ENCODE measurements at places on chromosomes 5 and 9.

- DNase-seq, result peak; percentile 2
These were observed 638 bp downstream of the DIRAS2 start for GRCh38 chr9:90641884-90642487.

- no peak for DNase-seq
These were observed 1.2 kb upstream of the PURA start for GRCh38 chr5:140112685-140113179.

DNA sequence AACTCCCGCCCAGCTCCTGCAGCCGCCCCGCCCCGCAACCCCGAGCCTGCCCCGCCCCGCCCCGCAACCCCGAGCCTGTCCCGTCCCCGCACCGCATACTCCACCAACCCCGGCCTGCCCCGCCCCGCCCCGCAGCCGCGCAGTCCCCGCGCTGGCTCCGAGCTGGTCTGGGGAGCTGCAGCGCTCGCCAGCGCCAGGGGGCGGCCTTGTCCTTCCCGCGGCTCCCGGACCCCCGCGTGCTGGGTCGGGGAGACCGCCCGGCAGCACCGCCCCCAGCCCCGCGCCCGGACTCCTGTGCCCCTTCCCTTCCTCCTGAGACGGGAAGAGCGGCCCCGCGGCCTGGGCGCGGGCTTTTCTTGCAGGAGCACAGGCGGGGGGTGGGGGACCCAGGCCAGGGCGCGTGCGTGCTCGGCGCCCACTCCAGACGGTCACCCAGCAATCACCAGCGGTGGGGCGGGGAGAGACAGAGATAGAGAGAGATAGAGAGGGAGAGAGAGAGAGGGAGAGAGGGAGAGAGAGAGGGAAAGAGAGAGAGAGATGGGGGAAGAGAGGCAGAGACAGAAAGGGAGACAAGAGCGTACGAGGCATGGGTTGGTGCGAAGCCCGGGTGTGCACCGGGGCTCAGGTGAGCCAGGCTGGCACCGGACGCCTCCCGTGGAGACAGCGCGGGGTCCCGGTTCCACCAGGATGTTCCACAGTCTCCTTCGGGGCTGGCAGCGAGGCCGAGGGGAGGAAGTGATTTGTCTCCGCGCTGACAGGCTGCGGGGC, 14.7 kb upstream of the TMEM250 start:
- peak; percentile 34 for DNase-seq

- peak; percentile 43 for DNase-seq
These were observed 31.7 kb downstream of the GSN start for GRCh38 chr9:121299467-121300282.

- no peak for DNase-seq
These were observed 195.8 kb downstream of the SREK1 start for GRCh38 chr5:66339896-66340295.

DNA sequence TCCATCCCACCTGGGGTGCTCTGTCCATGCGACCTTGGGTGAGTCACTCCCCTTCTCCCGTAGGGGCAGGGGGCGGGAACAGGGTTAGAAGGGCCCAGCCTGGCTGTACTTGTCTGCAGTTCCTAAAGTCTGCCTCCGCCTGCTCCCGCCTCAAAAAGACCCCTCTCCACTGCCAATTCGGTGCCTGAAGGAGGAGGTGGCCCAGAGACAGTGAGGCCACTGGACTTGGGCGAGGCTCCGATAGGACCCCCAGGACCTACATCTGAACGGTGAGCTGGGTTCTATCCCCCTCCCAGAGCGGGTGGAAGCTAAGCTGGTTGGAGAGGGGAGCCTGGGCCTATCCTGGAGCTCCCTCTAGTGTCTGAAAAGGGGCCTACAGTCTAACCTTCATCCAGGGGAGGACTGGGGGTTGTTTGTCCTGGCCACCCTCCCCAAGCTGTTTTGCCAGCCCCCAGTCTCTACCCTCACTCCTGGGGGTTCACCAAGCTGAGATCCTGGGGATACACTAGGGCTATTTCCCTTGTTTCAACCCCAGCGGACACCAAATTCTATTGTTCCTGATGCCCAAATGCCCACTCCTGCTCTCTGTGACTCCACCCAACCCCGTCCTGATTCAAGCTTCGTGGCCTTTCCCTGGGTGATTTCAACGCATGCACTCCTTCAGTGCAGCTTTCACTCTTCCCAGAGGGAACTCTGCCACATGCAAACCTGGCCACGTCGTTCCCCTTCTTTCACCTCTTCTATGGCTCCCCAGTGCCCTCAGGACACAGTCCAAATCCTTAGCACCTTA, 6.1 kb upstream of the CRB2 start:
- DNase-seq, result peak; percentile 64

DNA sequence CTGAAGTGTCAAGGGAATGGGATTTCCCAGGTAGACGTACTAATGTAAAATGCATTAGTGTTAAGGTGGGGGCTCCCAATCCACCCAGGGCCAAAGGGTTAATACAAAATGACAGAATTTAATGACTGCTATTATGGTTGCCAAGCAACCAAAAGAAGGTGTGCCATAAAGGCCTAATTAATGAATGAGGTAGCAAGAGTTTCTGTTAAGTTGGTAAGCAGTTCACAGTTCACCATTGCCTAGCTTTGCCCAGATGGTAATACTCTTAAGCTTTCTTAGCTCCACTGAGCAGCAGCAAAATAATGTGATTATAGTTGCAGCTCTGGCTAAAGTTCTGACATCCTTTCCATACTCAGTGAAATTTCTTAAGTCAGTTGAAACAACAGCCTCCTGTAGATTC, 211.7 kb downstream of the DENND1A start:
- no peak for DNase-seq

DNA sequence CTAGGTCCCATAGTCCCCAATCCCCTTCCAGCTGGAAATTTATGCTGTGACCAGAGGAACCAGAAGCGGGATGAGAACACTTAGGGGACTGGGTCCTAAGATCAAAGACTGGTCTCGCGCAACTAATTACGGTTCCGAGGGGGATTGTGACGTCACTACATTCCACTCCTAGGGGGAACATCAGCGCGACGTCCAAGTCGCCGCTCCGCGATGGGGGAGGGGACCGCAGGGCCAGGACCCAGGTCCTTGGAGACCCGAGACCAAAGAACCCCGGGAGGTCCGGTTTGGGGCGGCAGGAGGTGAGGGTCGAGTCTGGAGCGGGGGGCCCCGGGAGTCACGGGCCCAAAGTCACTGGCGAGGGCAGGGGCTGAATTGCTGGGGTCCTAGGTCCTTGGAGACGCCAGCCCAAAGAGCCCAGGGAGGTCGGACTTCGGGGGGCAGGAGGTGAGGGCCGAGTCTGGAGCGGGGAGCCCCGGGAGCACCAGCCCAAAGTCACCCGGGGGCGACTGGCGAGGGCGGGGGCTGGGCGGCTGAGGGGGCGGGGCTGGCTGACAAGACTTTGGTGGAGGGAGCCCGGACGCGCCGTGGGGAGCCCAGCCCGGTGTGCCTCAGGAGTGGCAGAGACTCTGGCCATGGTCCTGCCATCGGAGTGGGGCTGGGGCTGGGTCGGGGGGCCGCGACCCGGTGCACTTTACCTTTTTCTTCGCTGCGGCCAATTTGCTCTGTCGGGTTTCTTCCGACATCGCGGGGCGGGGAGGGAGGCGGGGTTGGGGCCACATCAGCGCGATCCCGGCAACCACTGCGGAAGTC, at the start of gene GOLGA2:
TSS of gene GOLGA2 (minus strand) at position 810 of the 810 bp plus-strand sequence. CDS start at position 779, 31 bp downstream.
- peak; percentile 65 for DNase-seq

- peak; percentile 72 for DNase-seq
These were observed 11.8 kb upstream of the MRNIP start for GRCh38 chr5:179870403-179870903.

DNA sequence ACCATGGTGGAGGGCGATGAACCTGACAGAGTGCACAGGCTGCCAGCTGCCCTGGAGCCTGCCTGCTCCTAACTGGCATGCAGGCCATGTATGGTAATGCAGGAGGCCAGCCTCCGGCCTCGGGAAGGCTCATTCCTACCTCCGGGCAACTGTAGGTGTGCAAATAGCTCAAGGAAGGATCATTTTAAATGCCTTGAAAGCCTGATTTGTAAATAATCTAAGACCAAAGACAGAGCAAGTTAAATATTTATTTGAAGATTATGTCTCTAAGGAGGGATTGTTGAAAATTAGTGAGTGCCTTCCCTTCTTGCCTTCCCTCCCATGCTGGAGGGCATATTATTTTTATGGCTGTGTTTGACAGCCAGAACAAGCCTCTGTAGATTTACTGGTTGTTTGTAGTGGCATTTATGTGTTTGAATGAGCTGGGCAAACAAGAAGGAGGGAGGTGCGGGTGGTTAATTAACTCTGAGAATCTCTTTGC, 285.7 kb upstream of the TUT7 start:
- DNase-seq, result no peak

- DNase-seq, result peak; percentile 49
These were observed 17.2 kb upstream of the DIRAS2 start for GRCh38 chr9:90659650-90660364.

- peak; percentile 21 for DNase-seq
These were observed 482.8 kb downstream of the ELAVL2 start for GRCh38 chr9:23343226-23343625.

- no peak for DNase-seq
These were observed 78.2 kb downstream of the CYFIP2 start for GRCh38 chr5:157343842-157344790.

DNA sequence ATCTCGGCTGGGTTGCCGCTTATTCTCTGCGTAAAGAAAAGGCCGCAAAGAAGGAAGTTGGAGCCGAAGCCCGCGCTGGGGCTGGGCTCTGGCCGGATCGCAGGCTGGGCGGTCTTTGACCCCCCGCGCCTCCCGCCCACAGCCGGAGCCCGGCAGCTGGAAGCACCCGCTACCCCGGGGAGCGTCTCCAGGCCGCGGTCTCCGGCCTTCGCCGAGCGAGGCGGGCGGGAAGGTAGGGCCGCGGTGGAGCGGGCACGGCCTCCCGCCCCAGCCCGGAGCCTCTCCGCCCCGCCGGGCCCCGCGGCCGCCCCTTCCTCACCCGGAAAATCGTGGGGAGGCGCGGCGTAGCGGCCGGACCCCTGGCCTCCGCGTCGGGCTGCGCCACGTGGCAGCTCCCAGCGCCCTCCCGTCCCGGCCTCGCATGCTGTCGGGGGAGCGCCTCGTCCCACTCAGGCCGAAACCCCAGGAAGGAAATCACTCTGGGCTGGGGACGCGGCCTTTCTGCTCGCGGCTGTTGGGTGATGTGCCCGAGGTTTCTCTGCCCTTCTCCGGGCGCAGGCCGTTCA, 12.0 kb downstream of the FOXD1 start:
- DNase-seq, result peak; percentile 52

GRCh38 chr5:37808945-37809344, 30.9 kb downstream of the GDNF start:
- no peak for DNase-seq

DNA sequence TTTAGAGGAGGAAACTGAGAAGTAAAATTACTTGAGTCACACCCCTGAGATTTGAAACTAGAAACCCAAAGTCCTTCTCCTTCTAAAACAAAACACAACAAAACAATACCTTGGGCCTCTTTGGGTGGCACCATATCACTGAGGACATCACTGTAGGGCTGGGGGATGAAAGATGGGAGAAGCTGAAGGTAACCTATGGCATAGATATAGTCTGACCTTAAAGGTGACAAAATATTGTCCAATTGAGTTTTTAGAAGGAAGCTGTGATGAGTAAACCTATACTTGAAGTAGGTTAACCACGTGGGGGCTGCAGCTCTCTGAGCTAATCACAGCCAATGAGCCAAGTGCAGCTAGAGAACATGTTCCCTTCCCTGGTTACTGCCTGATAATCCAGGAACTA, 167.4 kb upstream of the CD180 start:
- DNase-seq, result no peak

DNA sequence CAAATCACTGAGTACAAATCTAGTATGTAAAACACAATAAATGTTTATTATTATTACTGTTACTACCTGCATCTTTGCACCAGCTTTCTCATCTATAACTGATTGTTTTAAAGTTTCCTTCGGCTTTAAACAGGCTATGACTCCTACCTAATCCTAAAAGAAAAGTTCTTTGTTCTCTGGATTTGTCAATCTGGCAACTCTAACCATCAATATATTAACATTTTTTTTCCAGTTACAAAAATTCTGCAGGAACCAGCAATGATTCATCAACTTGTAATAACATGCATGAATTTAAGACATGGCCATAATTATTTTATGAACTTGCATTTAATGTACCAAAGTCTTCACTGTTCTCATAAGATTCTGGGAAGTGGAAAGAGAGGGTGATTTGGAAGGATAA, 228.5 kb downstream of the PIK3R1 start:
- no peak for DNase-seq

DNA sequence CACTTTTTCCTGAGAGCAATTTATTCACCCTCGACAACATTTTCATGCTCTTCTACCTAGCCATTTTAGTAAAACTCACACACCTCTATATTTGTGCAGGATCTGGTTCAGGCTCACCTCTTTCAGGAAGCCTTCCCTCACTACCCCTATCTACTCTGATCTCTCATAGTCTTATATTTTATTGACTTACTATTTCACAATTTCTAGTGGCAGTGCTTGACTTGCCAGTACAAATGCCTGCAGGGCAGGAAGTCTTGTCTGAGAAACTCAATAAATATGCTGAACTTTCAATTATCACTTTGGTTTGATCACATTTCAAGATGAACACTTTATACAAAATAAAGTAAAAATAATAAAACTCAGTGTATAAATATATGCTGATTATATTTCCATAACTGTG, 226.8 kb downstream of the CETN3 start:
- no peak for DNase-seq

DNA sequence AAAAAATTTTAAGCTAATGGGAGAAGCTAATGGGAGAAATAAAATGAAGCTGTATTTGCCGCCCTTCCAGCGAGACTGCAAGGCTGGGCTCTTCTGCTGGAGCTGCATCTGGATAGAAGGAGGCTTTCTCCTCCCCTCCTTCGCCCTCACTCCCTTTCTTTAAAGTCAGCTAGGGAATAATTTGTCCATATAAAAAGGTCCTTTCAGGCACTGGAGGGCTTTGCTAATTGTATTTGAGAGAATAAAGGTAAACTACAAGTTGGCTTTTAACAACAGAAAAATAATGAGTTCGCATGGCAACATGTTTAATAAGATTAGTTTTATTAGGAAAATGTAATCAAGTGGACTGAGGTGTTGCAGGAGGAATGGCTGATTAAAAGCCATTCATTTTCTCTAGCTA, 41.3 kb downstream of the NPR3 start:
- no peak for DNase-seq

DNA sequence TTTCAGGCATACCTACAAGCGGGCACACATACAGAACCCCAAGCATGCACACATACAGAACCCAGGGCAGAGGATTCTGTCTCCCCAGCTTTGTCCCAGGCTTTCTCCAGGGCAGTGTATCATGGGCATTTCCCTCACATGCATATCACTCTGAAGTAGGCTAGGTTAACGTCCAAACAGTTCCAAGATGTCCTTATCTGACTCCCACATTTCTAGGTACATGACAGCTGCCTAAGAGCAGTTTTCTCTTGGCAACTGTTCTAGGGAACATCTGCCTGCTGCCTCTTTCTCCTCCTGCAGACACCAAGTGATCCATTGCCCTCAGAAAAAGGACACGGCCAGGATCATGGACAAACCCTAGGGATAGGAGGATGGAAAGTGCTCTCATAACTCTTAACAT, 84.9 kb upstream of the NR3C1 start:
- DNase-seq, result no peak

DNA sequence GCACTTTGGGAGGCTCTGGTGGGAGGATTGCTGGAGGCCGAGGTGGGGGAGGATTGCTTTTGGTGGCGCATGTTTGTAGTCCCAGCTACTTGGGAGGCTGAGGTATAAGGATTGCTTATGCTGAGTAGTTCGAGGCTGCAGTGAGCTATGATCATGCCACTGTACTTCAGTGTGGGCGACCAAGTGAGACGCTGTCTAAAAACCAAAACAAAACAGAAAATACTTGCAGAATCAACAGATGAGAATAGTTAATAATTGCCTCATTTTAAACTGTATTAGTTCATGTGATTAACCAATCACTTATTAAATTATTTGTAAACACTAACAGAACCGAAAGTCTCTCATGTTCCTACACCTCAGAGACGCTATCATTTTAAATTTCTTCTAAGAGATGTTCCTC, 118.1 kb downstream of the CCDC171 start:
- no peak for DNase-seq

GRCh38 chr5:131262953-131263541, 806 bp upstream of the CDC42SE2 start:
- peak; percentile 25 for DNase-seq
